Upper lobe of left lung (tissue), 6 donors: ENCODE measurements at places on chromosomes 4 and X. TPM values are rescaled to one million over a fixed set of nuclear protein-coding genes. Genes with fewer than 3 reads are reported as not detected.

PDE6B gene
- 6.8 TPM for total RNA-seq

IL13RA2 gene
- total RNA-seq, result not detected

- DNase-seq, result no peak
Measured at GRCh38 chrX:16239211-16239610, 71.9 kb downstream of the MAGEB17 start.

HSFX2 gene
- total RNA-seq, result not detected

DNA sequence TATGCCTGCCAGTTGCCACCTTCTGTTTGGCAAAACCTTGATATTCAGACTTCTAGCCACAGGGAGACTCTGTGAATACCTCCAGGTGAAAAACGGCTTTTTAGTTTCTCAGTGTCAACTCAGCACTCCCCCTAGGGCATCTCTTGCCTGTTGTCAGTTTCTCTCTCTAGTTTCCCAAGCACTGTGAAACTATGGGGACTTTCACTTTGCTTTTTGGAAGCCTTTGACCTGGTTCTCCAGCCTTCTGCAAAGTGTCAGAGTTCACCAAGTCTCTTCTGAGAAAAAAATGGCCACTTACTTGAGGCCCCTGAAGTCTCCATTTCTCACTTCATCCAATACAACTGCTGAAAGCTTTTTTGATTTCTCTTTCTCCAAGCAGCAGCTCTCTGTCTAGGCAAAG lies 521.5 kb downstream of the INPP4B start:
- DNase-seq, result no peak

DNA sequence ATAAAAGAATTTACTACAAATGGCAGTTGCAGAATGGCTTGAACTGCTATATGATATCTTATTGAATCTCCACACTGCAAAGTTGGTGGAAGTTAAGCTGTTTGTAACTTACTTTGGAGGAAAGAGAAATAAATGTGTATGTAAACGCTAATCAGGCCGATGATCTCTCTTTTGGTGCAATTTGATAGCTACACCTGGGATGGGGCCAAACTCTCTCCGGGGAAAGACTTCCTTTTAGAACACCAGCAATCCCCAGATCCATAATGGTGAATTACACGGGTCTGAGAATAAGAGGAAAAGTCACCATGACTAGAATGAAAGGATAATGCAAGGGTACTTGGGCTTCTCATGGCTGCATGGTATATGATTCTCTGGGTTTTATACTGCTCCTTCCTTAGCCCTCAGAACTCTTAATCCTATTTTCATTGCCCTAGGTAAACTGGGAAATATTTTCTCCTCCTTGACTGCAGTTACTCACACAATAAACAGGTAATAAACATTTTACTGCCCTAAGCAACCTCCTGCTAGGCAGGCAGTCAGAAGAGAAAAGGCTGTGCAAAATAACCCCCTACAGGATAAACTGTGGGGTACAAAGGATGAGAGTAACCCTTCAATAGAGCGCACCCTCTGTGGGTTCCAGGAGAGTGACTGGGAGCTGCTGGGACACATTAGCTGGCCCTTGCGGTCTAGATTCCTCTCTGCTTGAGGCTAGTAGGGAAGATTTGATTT lies 109.3 kb downstream of the MGST2 start:
- DNase-seq, result no peak

- DNase-seq, result no peak
Measured at GRCh38 chrX:108313669-108314068, 124.6 kb downstream of the COL4A6 start.

DNA sequence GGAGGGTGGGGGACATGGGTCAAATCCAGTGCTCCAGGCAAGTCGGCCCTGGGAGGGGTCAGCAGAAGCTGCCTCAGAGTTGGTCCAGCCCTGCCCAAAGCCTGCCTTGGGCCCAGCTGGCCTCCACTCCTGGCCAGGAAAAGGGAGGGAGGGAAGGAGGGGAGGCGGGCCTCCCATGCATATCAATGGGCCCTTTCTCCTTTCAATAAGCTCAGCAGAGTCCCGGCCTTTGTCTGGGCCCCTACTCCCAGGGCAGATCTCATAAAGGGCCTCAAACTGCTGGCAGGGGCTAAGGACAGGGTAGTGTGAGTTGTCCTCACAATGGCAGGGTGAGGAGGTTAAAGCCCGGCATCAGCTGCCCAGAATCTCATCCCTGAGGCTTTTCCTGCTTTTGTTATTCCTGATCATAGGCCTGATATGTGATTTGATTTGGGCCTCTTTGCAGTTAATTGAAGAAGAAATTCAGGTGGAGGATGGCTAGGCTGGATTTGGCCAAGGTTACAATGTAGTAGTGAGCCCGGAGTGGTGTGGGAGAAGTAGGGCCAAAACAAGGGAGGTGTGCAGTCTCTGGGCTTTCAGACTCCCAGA lies 121.1 kb upstream of the ATP6AP2 start:
- DNase-seq, result no peak

DNA sequence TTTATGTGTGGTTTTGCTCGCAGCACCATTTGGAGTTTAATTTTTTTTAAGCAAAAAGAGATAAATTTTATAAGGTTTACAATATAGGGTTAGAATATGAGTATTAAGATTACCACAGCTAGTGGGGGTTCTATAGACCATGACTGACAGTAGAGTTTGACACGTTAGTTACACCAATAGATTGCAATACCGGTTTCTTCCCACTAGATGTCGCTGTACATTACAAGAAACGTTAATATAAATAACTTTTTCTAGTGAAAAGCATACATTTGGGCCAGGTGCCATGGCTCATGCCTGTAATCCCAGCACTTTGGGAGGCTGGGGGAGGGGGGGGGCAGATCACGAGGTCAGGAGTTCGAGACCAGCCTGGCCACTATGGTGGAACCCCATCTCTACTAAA lies 433.6 kb downstream of the MAGEB5 start:
- DNase-seq, result no peak

DNA sequence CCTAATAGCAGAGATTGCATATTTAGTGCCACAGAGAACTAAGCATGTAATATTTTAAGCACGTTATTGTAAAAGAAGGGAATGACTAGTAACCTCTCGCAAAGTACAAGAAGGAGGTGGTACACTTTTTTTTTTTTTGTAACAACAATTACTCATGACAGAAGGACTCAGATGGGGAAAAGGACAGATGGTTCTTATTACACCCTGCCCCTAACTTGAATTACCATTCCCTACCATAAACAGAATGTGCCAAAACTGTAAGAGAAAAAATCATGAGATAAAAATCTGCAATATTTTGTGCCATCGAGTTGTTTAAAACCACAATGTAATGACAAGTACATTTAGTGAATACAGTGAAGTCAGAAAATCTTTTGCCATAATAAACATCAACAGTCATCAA lies 33.0 kb upstream of the RAPGEF2 start:
- DNase-seq, result no peak

DNA sequence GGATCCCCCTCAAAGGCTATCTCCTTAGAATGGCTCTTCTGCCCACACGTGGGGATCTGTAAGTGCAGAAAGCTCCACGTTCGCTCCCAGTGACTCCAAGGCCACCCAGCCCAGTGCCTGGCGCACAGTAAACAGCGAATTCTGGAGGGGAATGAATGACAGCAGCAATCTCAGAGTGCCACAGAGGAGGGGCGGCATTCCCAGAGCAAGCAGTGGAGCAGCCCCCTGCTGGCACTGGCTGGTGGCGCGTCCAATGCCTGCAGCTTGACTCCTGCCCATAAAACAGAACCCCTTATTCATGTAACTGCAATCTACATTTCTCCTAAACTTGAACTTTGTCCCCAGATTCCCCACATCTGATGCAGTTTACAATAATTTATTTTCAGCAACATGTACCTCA lies 6.9 kb upstream of the HELT start:
- DNase-seq, result no peak

DNA sequence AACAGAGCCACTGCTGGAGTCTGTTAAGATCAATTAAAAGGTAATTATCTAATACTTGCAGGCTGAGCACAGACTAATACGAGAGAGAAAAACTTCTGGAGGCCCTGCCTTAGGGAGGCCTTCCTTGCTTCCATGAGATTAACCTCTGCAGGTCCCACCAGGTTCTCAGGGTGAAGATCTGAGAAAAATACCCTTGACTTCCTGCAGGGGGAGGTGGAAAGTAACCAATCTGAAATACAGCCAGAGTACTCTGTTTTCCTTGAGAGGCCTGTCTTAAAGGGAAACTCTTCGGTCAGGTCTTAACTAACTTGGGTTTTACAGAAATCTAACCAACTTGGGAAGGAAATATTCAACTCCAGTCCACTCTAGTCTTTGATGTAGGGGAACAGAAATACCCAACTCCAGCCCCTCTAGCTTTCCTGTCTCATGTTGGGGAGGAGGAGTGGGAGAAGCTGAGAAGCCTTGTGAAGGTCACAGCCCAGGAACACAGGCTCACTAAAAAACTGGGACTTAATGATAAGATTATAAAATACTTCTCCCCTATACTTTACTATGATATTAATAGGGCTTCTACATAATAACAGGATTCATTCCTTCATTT lies 77.1 kb downstream of the TBCK start:
- no peak for DNase-seq

FAM200B gene
- 29.3 TPM for total RNA-seq

DNA sequence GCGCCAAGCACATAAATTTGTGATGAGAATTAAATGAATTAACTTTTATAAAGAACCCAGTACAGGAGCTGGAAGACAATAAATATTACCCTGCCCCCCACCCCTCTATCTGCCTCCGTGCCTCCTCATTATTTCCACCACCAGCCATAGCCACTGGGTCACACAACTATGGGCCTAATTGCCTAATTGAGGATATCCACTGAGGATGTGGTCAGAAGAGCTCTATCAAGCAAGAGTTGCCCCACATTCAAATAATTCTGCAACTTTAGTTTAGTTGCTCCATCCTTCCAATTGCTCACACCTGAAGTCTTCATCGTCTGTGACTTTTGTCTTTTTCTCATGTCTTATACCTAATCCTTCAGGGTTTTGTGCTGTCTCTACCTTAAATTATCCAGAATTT lies 9.5 kb upstream of the CXCL8 start:
- DNase-seq, result peak; percentile 30

DNA sequence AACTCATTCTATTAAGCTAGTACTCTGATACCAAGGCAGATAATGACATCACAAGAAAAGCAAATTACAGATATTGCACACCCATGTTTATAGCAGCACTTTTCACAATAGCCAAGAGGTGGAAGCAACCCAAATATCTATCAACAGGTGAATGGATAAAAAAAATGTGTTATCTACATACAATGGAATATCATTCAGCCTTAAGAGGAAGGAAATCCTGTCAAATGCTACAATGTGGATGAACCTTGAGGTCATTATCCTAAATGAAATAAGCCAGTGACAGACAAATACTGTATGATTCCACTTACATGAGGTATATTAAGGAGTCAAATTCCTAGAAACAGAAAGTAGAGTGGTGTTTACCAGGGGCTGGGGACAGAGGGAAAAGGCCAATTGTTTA lies 14.3 kb downstream of the FABP2 start:
- no peak for DNase-seq

GRCh38 chrX:117839544-117839943 lies 277.1 kb downstream of the KLHL13 start:
- DNase-seq, result no peak

DNA sequence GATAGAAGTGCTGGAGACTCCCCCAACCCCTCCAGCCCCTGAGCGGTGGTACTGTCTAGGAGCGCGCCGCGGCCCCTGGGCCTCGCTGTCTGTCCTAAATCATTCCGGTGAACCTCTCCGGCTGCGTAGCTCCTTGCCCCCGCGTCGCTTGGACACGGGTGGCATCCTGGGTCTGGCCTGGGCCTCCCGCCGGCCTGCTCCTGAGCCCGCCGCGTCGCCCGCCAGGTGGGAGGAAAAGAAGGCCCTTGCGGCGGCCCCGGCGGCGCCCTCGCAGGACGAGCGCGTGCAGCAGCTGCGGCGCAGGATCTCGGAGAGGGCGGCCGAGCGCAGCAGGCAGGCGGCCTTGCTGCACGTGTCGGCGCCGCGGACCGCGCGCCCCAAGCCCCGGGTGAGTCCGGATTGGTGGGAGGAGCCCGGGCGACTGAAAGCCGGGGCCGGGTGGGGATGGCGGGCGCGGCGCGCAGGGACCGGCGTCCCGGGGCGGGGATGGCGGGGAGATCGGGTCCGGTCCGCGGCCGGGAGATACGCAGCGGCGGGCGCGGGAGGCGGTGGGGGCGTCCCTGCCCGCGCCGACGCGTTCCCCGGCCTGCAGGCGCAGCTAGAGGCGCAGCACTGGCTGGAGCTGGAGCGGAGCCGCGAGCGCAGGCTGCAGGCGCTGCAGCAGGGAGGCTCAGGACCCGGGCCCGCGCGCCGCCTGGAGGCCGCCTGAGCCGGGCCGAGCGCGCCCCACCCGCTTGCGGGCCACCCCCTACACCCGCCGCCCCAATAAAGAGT lies 6.5 kb upstream of the RNF4 start:
- peak; percentile 65 for DNase-seq

NMU gene
- total RNA-seq, result not detected

- no peak for DNase-seq
Measured at GRCh38 chr4:124904723-124905388, 192.3 kb upstream of the ANKRD50 start.

DNA sequence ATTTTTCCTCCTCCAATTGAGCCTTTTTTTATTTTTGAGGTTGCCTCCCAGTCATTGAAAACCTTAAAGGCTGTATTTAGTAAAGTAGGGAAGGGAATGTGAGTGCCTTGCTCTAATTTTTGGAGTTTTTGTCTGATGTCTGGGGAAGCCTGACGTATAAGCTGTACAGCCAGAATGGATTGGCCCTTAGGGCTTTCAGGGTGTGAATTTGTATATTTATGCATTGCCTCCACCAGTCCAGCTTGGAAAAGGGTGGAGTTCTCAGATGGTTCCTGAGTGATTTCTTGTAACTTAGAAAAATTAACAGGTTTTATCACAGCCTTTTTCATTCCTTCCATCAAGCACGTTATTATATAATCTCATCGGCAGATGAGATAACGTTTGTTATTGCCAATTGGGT lies 8.6 kb upstream of the IL9R start:
- DNase-seq, result no peak

INTS12 gene
- total RNA-seq, result 12.6 TPM

DNA sequence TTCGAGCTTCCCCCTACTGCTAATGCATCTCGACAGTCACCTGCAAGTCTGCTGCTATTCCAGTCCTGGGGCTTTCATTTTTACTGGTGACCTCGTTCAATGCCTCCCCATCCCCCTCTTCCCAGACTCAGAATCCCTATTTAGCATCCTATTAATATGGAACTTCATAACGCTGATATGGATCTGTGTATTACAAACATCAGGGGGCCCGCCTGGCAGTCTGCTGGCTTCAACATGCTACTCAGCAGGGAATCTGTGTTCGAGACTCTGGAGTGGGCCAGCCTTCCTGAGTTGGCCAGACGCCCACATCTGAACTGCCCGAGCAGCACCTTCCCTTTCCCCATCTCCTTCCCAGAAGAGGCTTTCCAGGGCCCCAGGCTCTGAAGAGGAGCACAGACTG lies 173.9 kb upstream of the PPARGC1A start:
- no peak for DNase-seq

- DNase-seq, result no peak
Measured at GRCh38 chrX:67601771-67602170, 58.0 kb downstream of the AR start.
